ENCODE measurements at places on chromosomes 4 and X.

GRCh38 chr4:120000591-120001296 lies 65.9 kb downstream of the MAD2L1 start:
- DNase-seq: no peak

- DNase-seq: no peak
These were observed 665 bp downstream of the TIGD2 start for GRCh38 chr4:89111833-89112563.

GRCh38 chr4:20193141-20193936 lies 58.4 kb upstream of the SLIT2 start:
- DNase-seq: no peak

- DNase-seq: no peak
These were observed 24.4 kb downstream of the TMEM144 start for GRCh38 chr4:158234671-158235070.

Data from activated CD4-positive, alpha-beta T cell treated with anti-CD3 and anti-CD28 coated beads, Interleukin-2, amount 50 U/mL, for 4 hours (primary cell).